ENCODE measurements at places on chromosomes 2 and 18. TPM values are rescaled to one million over a fixed set of nuclear protein-coding genes. Genes with fewer than 3 reads are reported as not detected.

DNA sequence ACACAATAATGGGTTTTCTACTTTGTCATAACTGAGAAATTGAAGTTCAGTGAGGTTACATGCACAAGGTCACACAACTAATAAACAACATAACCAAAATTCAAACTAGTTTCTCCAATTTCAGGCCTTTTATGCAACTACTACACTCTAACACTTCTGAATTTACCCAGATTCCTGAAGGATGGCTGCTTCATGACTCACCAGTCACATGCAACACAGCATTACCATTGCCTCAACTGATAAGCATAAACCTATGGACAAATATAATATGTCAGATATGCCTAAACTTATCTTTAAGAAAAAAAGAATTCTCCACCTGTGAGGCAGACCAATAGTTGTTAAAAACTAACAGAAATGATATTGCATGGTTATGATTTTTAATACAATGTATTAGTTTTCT, 586.5 kb upstream of the SLC8A1 start:
- peak; percentile 40 for DNase-seq

DNA sequence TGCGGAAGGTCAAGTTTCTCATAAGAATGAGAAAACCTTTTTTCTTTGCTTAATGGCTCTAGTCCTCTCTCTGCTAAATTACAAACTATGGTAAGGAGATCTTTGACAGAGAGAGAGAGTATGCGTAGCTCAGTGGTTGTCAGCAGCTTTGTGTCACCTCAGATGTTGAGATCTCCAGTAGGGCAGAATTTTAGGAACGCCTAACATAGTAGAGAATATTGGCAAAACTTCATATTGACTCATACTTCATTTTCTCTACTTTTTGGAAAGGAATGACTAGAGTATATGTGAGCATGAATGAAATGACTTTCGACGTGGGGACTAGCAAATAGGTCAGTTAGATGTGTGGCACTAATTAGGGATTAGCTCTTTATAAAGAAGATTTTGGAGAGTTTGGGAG, 64.0 kb downstream of the WDR7 start:
- DNase-seq, result no peak

DNA sequence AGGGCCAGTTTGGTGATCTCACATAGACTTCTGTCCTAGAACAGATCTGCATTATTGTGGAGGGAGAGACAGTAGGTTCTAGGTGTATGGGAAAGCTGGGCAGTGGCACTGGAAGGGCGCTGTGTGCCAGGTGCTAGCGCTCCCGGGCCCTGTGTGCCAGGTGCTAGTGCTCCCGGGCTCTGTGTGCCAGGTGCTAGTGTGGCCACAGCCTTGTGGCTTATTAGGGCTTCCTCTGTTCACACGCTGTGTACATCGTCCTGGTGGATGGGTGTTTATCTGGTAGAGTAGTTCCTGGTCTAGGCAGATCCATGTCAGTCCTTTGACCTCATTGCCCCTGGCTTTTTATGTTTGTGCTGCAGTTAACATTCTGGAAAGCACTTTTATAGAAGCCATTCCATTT, 263.4 kb downstream of the AGAP1 start:
- DNase-seq, result no peak

DNA sequence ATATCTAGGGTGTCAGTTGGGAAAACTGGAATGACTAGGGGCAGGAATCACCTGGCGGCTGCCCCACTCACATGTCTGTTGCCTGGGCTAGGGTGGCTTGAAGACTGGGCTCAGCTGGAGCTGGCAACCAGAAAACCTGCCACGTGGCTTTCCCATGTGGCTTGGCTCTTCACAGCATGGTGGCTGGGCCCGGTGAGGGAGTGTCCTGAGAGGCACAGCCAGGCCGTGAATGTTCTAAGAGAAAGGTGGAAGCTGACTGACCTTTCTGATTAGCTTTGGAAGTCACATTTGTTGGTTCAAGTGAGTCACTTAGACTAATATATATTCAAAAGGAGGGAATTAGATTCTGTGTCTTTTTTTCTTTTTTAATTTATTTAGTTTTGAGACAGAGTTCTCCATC, 22.7 kb downstream of the SP5 start:
- peak; percentile 8 for DNase-seq

DNA sequence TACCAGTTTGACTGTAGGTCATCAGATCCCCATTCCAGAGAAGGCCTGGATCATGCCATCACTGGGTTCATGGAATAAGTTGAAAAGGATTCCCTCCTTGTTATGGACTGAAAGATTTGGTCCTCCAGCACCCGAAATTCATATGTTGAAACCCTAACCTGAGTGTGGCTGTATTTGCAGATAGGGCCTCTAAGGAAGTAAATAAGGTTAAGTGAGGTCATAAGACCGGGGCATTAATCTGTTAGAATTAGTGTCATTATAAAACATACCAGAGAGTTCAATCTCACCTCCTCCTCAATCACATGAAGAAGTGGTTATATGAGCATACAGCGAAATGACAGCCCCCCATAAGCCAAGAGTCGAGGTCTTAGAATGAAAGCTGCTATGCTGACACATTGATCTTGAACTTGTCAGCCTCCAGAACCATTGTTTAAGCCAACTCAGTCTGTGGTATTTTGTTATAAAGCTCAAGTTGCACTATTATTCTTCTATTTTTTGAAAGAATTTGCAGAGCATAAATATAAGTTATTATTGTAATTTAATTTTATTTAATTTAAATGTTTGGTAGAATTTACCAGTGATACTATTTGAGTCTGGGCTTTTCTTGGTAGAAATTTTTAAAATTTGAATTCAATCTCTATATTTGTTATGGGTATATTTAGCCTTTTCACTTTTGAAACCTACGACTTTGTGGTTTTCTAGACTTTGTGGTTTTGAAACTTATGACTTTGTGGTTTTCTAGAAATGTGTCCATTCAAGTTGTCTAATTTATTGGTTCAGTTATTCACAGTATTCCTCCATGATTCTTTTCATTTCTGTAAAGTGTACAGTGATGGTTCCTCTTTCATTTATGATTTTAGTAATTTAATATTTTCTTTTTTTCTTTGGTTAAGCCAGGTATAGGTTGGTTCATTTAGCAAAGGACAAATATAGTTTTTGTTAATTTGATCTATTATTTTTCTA, 1206.7 kb upstream of the CDH2 start:
- peak; percentile 19 for DNase-seq

GRCh38 chr18:13003466-13003896, 12.3 kb downstream of the CEP192 start:
- peak; percentile 80 for DNase-seq

- DNase-seq, result no peak
These were observed 93.8 kb downstream of the AKAIN1 start for GRCh38 chr18:5103286-5103685.

DNA sequence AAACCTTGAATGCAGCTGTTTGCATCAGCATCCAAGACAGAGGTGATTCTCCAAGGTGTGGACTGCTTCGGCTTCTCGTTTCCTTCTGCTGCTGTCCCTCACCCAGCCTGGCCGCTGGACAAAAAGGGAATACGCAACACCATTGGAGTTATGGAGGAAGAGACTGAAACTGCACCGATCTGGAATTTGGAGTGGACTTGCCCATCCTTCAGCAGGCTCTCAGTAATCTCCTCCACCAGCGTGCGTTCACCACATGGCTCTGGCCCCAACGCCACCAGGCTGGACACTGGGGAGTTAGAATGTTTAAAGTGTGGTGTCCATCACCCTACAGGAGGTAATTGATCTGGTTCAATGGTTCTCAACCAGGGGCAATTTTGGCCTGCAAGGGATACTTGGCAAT, 41.4 kb upstream of the ID2 start:
- DNase-seq, result no peak

DNA sequence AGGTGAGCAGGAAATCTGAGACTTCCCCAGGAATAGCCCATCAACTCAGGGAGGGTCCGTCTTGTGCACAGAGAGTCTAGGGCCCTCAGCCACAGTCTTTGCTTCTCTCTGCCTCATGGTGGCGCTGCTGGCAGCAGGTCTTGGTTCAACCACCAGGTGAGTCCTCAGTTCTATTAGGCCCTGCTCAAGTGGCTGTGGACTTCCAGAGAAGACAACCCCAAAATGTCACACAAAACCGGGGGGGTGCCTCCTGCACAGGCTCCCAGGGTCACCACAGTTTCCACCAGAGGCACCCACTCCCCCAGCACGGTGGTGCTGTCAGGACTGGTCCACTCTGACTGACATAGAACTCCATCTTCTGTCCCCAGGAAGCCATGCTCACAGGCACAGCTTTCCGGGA, 2.4 kb upstream of the CHRNG start:
- no peak for DNase-seq

DNA sequence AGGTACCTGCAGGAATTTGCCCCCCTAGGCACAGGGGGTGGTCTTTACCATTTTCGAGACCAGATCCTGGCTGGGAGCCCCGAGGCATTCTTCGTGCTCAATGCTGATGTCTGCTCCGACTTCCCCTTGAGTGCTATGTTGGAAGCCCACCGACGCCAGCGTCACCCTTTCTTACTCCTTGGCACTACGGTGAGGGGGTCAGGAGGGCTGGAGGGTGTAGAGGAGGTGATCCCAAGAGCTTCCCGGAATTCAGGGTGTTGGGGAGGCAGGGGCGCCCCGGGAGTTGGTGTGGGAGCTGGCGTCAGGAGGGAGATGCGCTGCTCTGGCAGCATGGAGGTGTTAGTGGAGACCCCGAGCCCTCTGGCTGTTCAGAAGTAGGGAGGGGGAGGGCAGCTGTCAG, 3.2 kb downstream of the GMPPA start:
- no peak for DNase-seq

GRCh38 chr2:46226620-46227019, 70.6 kb upstream of the EPAS1 start:
- no peak for DNase-seq

DNA sequence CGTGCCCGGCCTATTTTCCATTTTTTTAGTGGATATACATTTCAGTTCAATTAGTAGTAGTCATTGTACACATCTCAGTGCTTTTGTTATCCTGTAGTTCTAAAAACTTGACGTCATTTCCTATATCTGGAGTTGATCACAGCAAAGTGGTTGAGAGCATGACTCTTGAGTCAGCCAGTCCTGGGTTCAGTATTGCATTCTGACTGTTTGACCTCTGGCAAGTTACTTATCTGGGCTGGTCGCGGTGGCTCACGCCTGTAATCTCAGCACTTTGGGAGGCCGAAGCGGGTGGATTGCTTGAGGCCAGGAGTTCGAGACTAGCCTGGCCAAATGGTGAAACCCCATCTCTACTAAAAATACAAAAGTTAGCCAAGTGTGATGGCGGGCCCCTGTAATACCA, 50.4 kb upstream of the PPM1B start:
- DNase-seq, result peak; percentile 34

OTOS gene
- total RNA-seq, result not detected

ANKRD30BL gene
- total RNA-seq, result not detected

FBXO48 gene
- total RNA-seq, result 0.18 TPM

ANKRD62 gene
- total RNA-seq, result not detected

NPPC gene
- total RNA-seq, result 0.28 TPM

CHRNA1 gene
- total RNA-seq, result 0.90 TPM

PRSS56 gene
- total RNA-seq, result not detected

Data from IMR-90 (cell line).